Right ventricle myocardium superior (tissue), 1 donor: ENCODE measurements at places on chromosomes 13 and 19. TPM values are rescaled to one million over a fixed set of nuclear protein-coding genes. Genes with fewer than 3 reads are reported as not detected.

Gene NCR1
- total RNA-seq = not detected

Gene CLC
- total RNA-seq = not detected

Gene ACTMAP
- total RNA-seq = 5.2 TPM

Gene FAM124A
- total RNA-seq = 12.2 TPM

Gene IGFL2
- not detected for total RNA-seq

Gene CFAP97D2
- total RNA-seq = not detected

Gene NCAN
- not detected for total RNA-seq

Gene ZNF57
- 3.5 TPM for total RNA-seq

Gene SIGLEC5
- not detected for total RNA-seq

- DNase-seq = peak; percentile 71
Observed at GRCh38 chr13:35723821-35724220, 247.3 kb upstream of the MAB21L1 start.

DNA sequence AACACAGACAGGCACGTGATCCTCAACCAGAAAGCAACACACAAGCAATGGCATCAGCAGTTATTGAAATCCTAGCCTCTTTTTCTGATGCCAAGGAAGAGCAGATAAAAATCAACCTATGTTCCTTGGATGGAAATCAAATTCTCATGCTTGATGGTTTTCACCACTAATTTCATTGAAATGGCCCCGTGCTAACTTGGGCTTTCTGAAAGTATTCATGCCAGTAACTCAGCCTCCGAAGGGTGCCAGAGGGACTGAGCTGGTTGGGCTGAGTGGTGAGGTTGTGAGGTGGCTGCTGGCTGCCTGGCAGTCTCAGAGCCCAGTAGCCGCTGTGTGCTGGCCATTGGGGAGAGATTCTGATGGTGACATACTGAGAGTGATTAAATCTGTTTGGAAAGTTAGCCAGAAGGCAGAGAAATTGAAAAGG lies 309.3 kb downstream of the DCT start:
- DNase-seq = peak; percentile 63

DNA sequence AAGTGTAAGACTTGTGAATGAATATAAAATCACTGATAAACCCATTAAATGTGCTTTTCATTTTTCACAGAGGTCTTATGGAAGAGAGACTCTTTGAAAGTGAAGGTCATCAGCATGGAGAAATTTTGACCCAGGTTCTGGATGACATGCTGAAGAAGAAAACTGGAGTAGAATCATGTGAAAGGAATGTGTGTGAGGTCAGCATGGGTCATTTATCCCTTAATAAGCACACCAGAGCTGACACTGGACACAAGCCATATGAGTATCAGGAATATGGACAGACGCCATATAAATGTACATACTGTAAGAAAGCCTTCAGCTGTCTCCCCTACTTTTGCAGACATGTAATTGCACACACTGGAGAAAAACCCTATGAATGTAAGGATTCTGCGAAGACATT lies 29.0 kb downstream of the ZNF20 start:
- DNase-seq = no peak

DNA sequence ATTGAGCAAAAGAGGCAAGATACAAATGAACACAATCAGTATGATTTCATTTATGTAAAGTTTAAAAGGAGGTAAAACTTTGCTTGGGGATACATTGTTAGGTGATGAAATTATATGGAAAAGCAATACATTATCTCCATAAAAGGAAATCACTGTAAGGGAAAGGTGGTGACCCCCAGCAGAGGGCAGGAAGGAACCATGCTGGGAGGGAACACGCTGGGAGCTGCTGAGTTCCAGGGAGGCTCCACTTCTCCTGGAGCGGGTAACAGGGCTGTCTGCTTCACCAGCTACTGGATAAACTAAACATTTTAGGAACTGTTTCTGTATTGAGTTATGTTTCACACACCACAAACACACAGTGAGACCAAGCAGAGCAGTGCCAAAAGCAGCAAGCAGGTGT lies 91.2 kb downstream of the KATNAL1 start:
- no peak for DNase-seq

DNA sequence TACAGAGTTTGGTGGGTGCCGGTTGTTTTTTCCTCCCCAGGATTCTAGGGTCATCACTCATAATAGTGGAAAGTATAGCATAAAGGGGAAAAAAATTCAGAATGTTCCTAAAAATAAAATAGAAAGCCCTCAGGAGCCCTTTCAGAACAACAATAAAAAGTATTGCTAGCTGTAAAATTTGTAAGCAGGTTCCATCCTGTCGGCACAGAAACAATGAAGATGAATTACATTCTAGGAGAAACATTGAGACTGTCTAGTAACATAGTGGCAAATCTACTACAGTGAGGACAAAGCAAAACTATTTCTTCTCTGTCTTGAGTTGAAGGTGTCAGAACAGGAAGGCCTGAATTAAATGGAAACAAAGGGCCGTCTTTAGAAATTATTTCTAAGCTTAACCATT lies 870.7 kb downstream of the PCDH9 start:
- DNase-seq = no peak

- no peak for DNase-seq
Observed at GRCh38 chr19:58326501-58326913, 287 bp upstream of the ZSCAN22 start.

GRCh38 chr19:55586976-55587668 lies 6.5 kb upstream of the ZNF579 start:
- peak; percentile 97 for DNase-seq

DNA sequence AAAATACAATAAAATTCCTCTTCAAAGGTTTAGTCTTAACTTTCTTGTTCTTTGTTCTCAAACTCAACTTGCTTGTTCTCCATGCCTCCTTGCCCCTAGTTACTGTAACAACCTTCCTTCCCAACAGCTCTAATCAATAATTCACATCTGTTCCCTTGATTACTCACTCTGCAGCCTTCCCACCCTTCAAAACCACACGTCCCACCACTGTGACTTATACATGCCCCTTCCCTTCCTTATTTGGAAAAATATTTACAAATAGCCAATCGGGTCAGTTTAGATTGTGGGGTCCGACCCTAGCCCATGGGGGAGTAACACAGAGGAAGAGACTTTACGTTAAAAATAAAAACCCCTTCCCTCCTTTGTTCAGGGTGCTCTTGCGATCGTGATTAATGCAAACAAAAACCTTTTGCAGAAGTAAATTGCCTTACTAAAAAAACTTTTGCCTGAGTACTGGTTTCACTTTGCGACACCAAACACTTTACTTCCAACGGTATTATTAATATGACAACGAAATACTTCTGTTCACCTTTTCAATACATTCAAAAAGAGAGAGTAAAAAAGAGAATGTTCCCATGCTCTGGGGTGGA lies 512 bp upstream of the ZNF93 start:
- no peak for DNase-seq
